ENCODE measurements at places on chromosomes 12 and 14.

DNA sequence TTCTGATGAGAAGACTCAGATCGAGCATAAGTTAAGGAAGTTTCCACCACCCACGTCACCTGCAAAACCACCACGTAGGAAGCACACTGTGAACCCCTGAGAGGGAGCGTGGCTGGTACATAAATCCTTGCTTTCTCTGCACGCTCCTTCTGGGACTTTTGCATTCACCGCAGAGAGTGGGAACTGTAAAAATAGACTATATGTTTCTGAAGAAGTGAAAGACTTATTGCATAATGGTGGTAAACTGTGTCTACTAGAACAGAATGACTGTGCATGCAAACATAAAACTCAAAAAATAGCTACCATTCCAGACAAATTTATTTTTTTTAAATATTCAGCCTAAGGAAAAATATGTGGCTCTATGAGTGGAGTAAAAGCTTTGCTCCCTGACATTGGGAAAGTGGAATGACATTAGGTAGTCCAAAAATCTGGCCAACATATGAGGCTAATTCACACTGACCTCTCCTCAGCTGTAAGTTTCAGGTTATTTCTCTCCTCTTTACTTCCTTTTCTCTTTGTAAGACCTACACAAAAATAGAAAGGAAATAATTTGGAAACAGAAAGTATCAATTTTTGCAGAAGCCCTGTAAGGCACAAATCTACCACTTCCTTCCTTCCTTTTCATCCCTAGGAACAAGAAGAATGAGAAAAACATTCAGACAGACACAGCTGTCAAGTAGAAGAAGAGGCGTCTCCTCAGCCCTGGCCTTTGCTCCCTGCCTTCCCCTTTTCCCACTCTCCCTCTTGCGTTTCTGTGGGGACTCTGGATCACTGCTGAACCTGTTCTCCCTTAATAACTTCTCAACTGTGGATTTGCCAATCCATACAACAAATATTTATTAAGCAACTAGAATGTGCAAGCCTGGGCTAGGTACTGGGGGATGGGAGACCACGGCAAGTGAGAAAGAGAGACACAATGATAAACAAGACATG is 264.3 kb upstream of the FOXN3 start:
- no peak for DNase-seq

GRCh38 chr12:48220701-48221100 is 17.6 kb upstream of the OR10AD1 start:
- DNase-seq = no peak

- no peak for DNase-seq
Measured at GRCh38 chr12:51160814-51161459, 12.0 kb downstream of the TFCP2 start.

DNA sequence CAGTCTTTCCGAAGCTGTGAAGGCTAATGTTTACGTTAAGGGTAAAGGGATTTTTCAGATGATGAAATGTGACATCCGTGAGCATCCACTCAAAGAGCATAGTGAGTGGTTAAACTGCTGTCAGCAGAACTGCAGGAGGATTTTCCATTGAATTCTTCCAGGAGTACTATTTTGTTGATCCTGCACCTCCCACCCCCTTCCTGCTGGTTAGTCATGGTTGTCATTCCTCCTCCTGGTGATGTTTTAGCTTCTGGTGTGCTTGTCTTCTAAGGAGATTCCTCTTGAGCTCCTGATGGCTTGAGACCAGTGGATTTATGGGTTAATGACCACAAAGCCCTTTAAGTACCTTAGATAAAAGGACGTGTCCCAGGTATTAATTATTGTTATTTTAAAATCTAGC is 2.4 kb upstream of the GPRC5D start:
- DNase-seq = no peak

DNA sequence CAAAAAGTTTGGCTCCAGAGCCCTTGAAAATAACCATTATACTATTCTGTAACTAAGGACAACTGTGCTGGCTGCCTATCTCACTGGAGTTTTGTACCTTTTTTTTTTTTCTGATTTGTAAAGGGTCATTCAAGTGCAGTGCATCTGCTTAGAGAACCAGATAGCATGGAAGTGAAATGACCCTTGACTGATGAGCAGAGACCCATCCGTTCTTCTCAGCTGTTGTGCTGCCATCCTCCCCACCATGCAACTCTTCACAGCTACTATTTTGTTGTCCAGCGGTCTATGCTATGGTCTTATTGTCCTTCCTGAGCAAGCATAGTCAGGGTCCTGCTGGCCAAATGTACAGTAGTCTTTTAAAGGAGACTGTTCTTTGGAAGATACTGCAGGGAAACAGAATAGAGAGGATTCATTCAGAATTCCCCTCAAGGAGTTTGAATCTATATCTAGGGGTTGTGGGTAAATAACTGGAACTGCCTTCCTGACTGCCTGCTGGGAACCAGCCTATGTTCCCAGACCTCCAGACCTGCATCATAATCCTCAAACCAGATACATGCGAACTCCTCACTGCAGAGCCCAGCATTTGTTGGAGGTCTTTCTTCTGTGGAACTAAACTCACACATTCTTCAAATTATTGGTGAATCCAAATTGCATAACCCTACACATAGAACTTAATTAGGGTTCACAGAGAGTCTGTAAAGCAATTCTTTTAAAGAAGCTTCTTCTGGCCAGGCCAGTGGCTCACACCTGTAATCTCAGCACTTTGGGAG is 41.1 kb downstream of the GPR19 start:
- DNase-seq = no peak

GRCh38 chr14:32258336-32258993 is 55.4 kb upstream of the RNU6-8 start:
- no peak for DNase-seq

DNA sequence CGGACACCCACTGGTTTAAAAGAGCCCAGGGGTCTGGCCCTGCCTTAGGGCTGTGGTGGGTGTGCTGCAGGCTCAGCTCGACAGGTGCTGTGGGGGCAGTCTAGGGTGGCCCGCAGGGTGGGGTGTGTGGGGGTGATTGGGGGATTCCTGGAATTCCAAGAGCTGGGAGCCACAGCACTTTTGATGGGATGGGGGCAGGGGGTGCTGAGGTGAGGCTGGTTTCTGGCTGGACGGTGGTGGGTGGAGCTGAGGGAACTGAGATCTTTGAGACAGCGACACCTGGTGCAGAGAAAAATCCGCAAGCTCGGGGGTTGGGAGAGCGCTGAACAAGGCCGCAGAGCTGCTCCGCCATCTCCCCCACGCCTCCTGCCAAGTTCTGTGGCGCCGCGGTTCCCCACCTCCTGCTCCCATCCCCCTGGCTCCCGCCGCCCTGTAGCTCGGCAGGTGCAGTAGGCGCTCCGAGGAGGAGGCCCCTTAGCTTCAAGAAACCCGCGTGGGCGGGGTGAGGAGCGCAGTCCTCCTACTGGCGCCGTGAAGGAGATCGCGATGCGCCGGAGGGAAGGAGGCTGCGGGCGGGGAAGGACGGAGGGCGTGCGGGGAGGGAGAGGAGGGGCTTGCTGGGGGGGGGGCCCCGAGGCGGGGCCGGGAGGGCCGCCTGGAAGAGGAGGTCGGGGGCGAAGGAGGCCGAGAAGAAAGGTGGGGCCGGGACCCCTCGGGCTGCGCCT is 1.3 kb upstream of the TEDC1 start:
- peak; percentile 72 for DNase-seq
